Forelimb muscle (tissue), 1 donor: ENCODE measurements at places on chromosomes 16 and 17. TPM values are rescaled to one million over a fixed set of nuclear protein-coding genes. Genes with fewer than 3 reads are reported as not detected.

CLEC3A gene
- not detected for polyA plus RNA-seq

TSR3 gene
- polyA plus RNA-seq = 49.3 TPM

GINS3 gene
- 6.5 TPM for polyA plus RNA-seq

ALG1 gene
- polyA plus RNA-seq = 10.2 TPM

AOC3 gene
- polyA plus RNA-seq = 13.3 TPM

DNA sequence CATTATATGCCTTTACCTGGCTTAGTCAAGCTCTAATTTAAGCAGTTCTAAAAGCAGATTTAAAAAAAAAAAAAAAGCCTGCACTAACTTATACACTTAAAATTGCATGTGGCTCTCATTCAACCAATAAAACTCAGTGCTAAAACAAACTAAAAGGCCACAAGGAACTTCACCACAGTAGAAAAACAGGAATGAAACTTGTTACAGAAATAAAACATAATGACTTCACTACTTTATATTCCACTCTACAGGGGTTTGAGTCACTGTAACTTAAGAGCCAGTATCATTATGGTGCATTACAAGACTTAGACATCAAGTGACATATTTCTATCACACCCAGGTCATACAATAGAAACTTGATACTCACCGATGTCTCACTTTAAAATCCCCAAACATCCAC lies 11.1 kb downstream of the CA10 start:
- no peak for DNase-seq

DNA sequence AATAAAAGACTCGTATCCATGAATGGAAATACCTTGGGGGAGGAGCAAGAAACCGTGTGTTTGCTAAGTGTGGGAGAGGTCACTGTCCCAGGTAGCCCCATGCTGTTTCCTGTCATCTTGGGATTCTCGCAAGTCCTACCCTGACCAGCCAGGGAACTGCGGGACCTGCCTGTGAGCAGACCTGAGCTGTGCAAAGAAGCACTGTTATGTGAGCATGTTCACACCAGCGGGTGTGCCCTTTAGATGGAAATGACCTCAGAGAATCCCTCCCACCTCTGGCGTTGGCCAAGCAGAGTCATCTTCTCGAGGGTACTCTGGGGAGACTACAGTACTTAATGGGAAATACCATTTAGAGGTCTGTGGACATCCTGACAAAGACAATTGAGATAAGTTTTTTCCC lies 127.0 kb upstream of the MON1B start:
- DNase-seq = no peak

- no peak for DNase-seq
These were observed 146.6 kb downstream of the USP22 start for GRCh38 chr17:20896153-20896649.
